ENCODE measurements at places on chromosomes 6 and 20. TPM values are rescaled to one million over a fixed set of nuclear protein-coding genes. Genes with fewer than 3 reads are reported as not detected.

RPS6KA2 gene
- 1.1 TPM for polyA plus RNA-seq

IL20RA gene
- not detected for polyA plus RNA-seq

ANKEF1 gene
- 5.2 TPM for polyA plus RNA-seq

CCR6 gene
- polyA plus RNA-seq: 124 TPM

KAT14 gene
- polyA plus RNA-seq: 14.7 TPM

CLPSL1 gene
- polyA plus RNA-seq: not detected

TCF15 gene
- polyA plus RNA-seq: not detected

HTR1E gene
- not detected for polyA plus RNA-seq

LHFPL5 gene
- not detected for polyA plus RNA-seq

RBM24 gene
- polyA plus RNA-seq: not detected

HAO1 gene
- not detected for polyA plus RNA-seq

C2 gene
- polyA plus RNA-seq: not detected

GCLC gene
- 8.8 TPM for polyA plus RNA-seq

HMGCLL1 gene
- not detected for polyA plus RNA-seq

SPATS1 gene
- not detected for polyA plus RNA-seq

CRISP2 gene
- polyA plus RNA-seq: not detected

EXOC2 gene
- polyA plus RNA-seq: 48.3 TPM

CTAGE9 gene
- not detected for polyA plus RNA-seq

TMEM244 gene
- polyA plus RNA-seq: 1.2 TPM

HFE gene
- 4.2 TPM for polyA plus RNA-seq

ADGRF4 gene
- polyA plus RNA-seq: not detected

HLA-DMB gene
- 15.5 TPM for polyA plus RNA-seq

KHDC3L gene
- polyA plus RNA-seq: not detected

SLPI gene
- not detected for polyA plus RNA-seq

Measured in CD4-positive, alpha-beta memory T cell (primary cell).